ENCODE measurements at places on chromosomes 3 and 15.

DNA sequence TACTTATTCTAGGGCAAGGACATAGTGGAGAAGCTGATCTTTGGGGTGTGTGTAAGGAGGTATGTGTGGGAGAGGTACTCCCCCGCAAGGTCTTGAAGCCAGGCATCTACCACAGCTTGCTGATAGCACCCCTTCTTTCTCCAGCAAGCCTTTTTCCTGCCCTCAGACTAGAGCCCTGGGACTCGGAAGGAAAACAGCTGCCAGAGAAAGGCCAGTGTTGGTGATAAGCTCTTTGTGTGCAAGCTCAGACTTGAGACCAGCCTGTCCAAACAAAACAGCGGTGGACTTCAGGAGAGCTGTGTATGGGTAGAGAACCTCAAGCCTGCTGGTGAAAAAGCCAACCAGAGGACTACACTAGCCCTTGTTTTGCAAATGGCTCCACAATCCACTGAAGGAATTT is 1028.6 kb downstream of the MCTP2 start:
- no peak for DNase-seq

DNA sequence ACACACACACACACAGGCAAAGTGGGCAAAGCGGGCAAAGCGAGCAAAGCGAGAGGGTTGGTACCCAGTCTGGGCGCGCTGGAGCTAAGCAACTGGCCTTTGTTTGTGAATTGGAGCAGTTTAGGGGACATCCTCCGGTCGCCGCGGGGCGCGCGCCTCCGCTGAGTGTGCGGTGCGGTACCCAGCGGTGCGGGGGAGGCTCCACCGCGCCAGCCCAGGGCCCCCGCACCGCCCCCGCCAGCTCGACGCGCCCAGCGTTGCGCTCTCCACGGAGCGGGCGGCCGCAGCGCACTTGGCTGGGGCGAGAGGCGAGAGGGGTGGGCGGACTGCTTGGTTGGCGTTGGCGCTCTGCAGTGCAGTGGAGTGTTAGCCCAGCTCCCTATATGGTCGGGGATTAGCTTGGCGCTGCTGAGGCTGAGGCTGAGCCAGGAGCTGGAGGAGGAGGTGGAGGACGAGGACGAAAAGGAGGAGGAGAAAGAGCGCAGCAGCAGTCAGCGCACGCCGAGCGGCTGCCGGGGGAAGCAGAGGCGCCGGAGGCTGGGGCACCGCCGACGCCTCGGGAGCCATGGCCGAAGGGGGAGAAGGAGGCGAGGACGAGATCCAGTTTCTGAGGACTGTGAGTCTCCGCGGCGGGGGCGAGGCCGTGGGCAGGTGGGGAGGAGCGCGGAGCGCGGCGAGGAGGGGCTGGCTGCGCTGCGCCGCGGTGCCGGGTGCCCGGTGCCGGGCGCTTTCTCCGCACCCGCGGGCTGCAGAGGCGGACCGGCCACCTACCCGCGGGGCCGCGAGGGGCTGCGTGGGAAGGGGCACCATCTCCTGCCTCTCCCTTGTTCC is at the start of gene RYR3:
Gene RYR3, plus strand, starts transcription at position 487 of the 831 bp plus-strand sequence. Its CDS starts 79 bp downstream, at position 566.
- DNase-seq, result no peak

DNA sequence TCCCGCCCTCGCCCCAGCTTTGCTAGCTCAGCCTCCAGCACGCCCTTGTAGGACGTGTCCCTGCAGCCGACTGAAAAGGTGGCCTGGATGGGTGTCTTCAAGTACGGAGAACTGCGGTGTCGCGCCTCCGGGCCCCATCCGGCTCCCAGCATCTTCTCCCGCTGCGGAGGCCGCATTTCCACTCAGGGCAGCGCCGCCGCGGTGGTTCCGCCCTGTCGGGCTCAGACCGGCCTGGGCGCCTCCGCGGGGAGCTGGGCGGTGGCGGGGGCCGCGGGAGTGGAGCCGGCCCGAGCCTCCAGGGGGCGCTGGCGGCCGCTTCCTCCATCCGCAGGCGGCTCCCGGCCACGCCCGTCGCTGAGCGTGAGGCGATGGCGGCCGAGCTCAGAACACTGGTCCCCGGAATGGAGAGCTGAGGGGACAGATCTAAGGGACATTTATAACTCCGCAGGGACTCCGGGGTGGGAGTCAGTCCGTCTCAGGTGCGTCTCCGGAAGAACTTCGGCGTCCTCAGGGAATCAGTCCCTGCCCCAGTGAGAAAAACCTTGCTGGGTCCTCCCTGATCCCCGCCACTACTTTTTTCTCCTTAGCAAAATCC is 13.6 kb upstream of the SMCO1 start:
- peak; percentile 75 for DNase-seq

DNA sequence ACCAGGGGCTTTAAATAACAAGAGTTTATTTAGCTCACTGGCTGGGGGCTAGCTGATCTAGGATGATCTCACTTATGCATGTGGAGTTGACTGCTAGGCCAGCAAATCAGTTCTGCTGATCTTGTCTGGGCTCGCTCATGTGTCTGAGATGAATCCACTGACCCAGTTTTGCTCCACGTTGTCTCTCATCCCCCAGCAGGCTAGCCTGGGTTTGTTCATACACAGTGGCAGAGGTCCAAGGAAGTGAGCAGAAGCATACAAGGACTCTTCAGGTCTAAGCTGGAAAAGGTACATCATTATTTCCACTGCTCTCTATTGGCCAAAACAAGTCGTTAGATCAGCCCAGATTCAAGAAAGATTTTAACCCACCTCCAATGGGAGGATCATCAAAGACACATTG is 238.0 kb downstream of the PLCL2 start:
- no peak for DNase-seq

DNA sequence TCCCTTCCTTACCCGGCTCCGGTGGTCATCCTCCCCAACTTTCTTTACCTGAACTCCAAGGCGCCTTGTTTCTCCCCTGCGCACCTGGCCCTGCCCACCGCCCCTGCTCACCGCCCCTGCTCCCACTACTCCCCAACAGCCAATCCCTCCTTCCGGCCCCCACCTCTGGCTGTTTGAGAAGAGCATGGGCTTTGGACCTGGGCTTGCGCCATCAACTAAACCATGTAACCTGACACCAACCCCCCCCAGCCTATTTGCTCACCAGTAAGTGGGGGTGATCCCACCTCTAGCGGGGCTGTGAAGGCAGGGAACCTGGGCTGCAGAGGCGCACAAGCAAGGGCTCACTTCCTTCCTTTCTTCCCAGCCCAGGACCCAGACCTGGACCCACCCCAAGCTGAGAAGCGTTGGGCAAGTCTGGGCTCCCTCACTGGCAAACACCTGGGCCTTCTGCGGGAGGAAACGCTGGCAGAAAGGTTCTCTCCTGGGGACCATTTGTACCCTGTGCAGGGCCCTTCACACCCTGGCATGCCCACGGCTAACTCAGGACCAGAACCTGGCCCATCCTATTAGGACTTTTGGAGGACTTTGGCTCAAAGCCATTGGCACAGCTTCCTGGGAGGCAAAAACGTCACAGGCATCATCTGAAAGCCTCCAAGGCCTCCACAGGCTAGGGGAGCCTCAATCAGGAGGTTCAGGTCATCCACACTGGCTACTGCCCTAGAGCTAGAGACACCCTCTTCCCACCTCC is at the start of gene PLXNB1:
Gene PLXNB1, minus strand, starts transcription at position 127 of the 748 bp plus-strand sequence. CDS start 5,475 bp downstream, outside the sequence.
- DNase-seq, result peak; percentile 27

DNA sequence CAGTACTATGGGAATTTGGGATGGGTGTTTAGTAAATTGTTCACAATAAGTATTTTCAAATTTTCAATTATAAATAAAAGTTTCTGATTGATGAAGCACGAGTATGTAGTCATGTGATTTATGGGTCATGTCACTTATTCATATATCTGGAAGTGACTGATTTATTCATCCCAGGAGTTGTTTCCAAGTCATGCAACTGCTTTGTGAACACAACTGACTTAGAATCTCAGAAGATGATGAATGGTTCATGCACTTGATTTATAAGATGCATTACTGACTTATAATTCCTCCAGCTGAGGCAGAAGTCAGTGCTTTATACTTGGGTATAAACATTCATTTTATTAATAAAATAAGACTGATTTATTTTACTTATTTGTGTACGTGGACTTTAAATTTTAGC is 137.8 kb upstream of the CBLB start:
- DNase-seq, result no peak

GRCh38 chr3:148455098-148455497 is 242.6 kb upstream of the AGTR1 start:
- DNase-seq, result no peak

- DNase-seq, result no peak
Measured at GRCh38 chr15:49675041-49675440, 54.2 kb downstream of the DTWD1 start.

- no peak for DNase-seq
Measured at GRCh38 chr3:65268426-65268825, 580.6 kb upstream of the ADAMTS9 start.

- DNase-seq, result no peak
Measured at GRCh38 chr3:25297667-25298585, 130.1 kb upstream of the RARB start.

DNA sequence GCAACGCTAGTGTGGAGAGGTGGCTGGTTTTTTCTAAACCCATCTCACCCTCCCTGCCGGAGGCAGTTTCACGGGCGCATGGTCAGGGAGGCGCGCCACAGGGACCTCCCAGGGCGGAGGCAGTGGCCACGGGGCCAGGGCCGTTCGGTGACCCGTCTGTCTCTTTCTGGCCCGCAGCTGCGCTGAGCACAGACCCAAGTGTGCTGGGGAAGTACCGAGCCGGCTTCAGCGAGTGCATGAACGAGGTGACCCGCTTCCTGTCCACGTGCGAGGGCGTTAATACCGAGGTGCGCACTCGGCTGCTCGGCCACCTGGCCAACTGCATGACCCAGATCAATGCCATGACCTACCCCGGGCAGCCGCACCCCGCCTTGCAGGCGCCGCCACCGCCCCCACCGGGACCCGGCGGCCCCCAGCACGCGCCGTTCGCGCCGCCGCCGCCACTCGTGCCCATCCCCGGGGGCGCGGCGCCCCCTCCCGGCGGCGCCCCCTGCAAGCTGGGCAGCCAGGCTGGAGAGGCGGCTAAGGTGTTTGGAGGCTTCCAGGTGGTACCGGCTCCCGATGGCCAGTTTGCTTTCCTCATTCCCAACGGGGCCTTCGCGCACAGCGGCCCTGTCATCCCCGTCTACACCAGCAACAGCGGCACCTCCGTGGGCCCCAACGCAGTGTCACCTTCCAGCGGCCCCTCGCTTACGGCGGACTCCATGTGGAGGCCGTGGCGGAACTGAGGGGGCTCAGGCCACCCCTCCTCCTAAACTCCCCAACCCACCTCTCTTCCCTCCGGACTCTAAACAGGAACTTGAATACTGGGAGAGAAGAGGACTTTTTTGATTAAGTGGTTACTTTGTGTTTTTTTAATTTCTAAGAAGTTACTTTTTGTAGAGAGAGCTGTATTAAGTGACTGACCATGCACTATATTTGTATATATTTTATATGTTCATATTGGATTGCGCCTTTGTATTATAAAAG is 1.8 kb downstream of the HES1 start:
- DNase-seq, result peak; percentile 18

DNA sequence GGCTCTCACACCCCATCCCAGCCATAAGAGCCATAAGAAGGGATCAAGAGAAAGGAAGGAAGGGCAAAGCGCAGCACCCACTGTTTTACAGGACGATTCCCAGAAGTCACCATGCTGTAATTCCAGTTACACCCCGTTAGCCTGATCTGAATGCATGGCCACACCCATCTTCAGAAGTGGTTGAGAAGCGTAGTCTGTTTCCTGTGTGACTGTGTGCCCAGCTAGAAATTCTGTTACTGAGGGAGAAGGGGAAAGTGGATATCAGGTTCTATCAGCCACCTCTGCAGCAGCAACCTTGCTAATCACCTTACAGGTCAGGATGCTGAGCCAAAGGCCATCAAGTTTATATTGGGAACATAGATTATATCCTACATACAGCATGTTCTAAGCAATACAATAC is 260.0 kb downstream of the ABHD5 start:
- no peak for DNase-seq

GRCh38 chr3:94071713-94072284 is 8.9 kb downstream of the NSUN3 start:
- no peak for DNase-seq

GRCh38 chr3:148408667-148409066 is 289.0 kb upstream of the AGTR1 start:
- no peak for DNase-seq

GRCh38 chr3:152557302-152557999 is 277.5 kb upstream of the P2RY1 start:
- no peak for DNase-seq

GRCh38 chr3:49871531-49872153 is 1.9 kb upstream of the CAMKV start:
- no peak for DNase-seq

GRCh38 chr15:97521381-97522285 is 438.9 kb upstream of the ARRDC4 start:
- no peak for DNase-seq

DNA sequence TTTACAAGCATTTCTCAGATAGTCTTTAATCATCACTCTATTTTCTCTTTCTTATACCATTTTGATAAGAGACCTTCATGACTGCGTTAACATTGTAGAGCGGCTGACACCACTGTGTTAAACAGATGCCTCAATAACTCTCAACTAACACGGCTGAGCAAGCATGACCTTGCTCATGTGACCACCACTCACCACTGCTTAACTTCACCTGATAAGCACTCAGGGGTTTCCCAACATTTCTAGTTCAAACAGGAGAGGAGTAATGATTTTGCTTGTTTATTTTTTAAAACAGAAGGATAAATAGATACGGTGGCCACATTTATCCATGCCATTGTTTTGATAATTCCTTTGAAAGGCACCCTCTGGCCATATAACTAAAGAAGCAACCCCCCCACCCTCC is 37.7 kb upstream of the TMEM45A start:
- no peak for DNase-seq

- no peak for DNase-seq
Measured at GRCh38 chr3:192986379-192986778, 68.7 kb upstream of the MB21D2 start.

- no peak for DNase-seq
Measured at GRCh38 chr15:92395098-92395635, 1.5 kb downstream of the ST8SIA2 start.

GRCh38 chr3:39280571-39280970 is 735 bp upstream of the CX3CR1 start:
- no peak for DNase-seq

DNA sequence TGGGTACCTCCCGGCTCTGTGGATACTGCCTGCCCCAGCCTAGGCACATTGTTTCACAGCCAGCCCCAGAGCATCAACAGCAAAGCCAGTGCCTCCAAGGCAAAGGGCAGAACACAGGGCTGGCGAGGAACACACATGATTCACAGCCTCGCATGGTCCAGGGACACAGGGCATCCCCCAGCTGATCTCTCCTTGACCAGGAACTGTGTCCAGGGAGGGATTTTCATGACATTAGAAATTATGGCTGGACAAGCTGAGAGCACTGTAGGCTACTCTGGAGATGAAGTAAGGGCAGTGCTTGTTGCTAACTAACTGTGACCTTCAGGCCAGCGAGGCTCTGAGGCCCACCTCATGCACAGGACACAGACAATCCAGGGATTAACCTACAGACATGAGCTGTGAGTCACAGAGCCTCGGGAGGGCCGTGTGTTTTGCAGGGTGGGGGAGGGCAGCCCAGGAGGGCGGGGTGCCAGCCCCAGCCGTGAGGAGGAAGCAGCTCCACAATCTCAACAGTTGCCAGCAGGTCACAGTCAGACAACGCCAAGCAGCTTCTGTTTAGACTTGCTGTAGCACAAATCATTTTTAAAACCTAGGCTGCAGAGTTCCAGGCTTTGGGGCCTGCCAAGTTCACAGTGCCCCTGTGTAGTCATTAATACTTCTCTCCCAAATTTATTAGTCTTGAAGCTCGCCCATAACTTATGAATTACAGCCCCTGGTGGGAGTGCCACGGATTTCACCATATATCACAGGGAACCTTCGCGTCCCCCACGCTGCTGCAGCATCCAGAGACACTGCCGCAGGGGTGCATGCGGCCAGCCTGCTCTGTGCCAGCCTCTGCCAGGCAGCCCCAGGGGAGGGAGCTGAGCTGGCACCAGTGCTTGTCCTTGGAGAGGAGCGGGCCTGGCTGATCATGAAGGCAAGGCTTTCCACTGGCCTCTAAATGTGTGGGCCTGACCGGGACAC is 114.7 kb downstream of the ETFA start:
- DNase-seq, result no peak

Measured in stimulated activated naive CD4-positive, alpha-beta T cell (primary cell).